ENCODE measurements at places on chromosomes 12 and 14.

- no peak for DNase-seq
Measured at GRCh38 chr12:50006754-50007442, 18.4 kb downstream of the RACGAP1 start.

DNA sequence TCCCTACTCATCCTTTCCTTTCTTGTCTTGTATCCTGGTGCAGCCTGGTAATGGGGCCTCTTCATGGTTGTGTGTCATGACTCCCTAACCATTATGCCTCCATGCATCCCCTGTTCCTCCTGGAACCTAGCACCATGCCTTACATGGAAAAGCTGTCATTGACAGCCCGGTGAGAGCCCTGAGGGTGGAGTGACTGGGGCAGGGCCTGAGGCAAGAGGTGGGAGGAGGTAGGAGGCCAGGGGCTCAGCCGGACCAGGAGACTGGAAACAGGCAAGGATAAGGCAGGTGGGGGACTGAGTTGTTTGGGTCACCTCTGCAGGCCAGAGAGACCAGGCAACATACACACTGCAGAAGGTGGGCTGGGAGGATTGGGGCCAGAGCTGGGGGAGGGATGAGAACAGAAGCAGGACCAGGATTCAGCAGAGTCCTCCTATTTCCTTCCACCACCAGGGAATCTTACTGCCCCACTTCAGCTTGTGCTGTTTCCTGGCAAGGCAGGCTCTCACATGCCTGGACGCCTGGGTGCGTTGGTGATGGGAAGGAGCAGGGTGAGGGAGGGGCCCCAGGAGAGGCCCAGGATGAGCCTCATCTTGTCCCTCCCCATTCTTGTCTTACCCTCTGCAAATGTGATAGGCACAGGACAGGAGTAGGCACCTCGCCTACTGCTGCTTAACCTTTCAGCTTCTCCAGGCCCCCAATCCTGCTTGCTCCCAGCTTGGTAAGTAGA lies at the start of gene LTB4R2:
Gene LTB4R2 (plus strand): TSS at position 603 of the 727 bp plus-strand sequence. CDS start 525 bp downstream, outside the sequence.
- DNase-seq: no peak

DNA sequence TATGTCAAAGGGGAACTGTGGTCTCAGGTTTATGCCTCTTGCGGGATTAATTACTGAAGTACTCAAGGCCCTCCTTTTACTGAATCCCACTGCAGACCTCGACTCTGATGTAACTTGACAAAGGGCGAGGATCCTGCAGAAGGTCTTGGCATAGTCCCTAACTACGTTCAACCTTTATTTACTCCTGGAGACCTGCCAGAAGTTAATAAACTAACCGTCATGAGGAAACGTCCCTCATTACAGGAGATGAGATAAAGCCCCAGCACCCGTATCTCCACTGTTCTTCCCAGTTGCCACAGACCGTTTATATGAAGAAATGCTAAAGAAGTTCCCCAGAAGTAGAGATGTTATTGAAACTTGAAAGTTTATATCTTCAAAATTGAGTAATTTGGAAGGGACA lies 190.9 kb downstream of the ETV6 start:
- DNase-seq: no peak

DNA sequence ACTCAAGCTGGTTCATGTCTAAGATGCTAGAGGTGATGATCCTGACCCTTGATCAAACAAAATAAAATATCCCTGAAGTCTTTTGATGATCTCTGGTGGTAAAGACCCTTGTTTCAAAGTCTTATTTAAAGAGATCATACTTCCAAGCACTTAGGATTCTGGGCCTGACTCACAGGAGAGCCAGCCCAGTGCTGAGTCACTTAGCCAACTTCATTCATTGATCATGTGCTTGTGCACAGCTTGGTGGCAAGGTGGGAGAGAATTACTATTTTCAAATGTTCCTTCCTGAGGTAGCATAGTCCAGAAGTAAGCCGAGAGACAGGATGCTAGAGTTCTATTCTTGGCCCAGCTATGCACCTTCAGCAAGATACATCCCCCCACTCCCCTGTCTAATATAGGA lies 40.6 kb downstream of the SCN8A start:
- DNase-seq: no peak

GRCh38 chr14:32939254-32940065 lies 781 bp downstream of the NPAS3 start:
- peak; percentile 48 for DNase-seq

DNA sequence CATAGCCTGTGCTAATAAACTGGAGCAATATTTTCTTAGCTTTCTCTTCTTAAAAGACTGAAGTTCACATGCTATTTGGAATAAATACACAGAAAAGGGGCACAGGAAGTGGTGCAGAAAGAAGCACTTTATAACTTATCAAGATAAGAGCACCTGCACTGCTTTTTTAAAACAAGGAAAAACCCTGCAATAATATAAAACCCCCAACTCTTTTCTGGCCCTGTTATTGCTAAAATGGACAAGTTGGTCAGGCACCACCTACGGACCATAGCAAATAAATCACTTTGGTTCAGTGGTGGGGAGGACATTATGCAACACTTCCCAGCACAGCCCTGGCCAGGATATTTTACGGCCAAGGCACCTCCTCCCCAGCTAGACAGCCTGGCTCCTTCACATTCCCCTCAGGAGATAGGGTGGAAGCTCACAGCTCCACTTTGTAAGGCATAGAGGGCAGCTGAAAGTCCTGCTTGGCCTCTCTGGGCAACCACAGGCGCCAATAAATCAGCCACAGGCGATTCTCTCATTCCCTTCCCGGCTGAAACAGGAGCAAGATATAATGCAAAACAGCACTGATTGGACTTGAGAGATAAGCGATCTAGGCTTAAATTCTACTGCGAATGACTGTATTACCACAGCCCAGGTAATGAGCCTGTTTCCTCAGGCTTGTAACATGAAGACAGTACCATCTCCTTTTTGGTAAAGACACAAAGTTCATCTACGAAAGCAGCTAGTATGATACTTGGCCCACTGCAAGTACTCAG lies 2.0 kb downstream of the ZBTB25 start:
- DNase-seq: peak; percentile 27

- DNase-seq: no peak
Measured at GRCh38 chr12:70307868-70308267, 58.2 kb upstream of the KCNMB4 start.

DNA sequence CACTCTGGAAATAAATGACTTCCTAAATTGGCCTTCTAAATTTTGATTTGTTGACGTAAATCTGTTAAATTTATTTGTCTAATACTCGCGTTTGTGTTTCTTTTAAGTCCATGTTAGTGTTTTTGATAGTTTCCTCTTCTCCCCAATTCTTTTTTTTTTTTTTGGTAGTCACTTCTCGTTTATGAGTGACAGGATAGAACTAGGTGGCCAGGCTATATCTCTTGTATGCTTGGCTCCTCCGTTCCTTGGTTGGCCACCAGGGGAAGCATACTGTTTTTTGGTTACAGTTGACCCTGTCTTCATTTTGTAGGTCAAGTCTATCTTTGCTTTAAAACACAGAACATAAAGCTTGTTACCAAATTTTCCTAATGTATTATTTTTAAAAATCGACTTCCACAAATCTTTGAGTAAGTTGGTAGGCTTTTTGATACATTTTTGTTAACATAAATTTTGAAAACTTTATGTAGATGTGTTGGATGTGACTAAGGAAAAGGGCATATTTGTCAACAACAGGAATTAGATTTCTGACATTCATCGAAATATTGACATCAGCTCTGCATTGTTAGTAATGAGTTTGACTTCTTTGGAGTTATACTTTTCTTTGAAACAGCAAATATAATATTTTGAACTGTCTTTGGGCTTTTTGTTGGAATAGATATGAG lies 2.2 kb downstream of the RCOR1 start:
- DNase-seq: peak; percentile 48

- DNase-seq: peak; percentile 79
Measured at GRCh38 chr14:85533023-85533860, 3.3 kb downstream of the FLRT2 start.

GRCh38 chr12:56462565-56462964 lies 5.8 kb upstream of the SPRYD4 start:
- no peak for DNase-seq

DNA sequence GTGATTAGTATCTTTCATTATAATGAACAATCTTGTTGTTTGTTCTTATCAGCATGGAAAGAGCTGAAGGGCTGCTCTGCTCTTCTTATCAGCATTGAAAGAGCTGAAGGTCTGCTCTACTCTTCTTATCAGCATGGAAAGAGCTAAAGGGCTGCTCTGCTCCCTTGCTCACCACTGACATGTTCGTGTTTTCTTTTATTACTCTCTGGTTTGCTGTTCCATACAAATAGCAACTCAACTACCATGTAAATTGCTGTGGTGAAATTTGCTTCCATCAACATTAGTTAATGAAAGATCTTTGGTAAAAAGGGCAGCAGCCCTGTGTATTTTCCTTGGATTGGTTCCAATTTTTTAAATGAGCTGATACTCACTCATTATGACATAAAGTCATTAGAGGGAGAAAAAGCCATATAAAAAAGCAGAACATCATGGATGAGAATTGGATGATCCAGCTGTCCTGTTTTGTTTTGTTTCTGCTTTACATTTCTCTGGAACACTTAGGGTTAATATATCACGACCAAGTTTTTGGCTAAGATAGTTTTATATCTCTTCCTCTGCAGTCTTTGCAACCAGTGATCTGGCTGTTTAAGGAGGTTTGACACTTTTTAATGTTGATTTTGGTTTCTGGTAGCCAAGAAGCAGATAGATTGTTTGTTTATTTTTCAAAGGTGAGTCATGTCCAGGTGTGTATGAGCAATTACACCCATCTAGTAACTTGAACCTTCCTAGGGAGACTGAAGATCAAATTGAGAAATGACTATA lies 356.6 kb downstream of the CEP128 start:
- no peak for DNase-seq

DNA sequence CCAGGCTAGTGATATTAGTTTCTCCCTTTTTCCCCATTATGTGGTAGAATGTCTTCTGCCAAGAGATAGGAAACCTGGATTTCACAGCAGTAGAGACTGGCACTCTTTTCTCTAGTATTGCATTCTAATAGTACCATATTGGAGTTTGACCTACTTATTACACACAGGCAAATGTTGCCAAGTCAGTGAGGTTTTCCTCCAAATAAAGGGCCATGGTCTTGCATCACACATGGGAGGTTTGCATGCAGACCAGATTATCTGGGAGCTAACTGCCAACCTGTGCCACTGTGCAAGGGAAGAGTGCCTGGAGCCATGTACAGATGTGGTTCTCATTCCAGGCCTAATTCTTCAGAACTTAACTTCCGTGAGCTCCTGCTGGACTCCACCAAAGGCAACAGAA lies 113.3 kb downstream of the ANO6 start:
- no peak for DNase-seq

- no peak for DNase-seq
Measured at GRCh38 chr12:128693771-128694170, 130.0 kb downstream of the SLC15A4 start.

All from foreskin melanocyte (primary cell).